ENCODE measurements at places on chromosomes 4 and X.

GRCh38 chrX:134013524-134013923 lies 28.1 kb upstream of the GPC3 start:
- DNase-seq, result no peak

- no peak for DNase-seq
These were observed 832.5 kb upstream of the GRID2 start for GRCh38 chr4:91471280-91471679.

DNA sequence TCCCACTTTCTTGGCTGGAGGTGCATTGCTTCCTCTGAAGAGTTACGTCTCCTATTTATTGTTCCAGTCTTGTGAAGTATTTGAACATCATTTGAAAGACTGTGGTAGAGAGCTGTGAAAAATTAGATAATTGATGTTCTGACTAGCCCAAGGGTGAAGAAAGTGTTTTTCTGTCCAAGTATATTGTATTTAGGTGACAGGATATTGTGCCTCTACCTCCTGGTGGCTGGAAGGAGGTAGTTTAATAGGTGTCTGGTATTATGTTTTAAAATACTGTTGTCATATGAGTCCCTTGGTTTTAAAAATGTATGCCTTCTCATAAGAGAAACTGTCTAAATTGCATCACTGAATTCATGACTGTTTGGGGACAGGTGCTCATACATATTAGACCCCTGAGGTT lies 226.0 kb downstream of the SPRY1 start:
- no peak for DNase-seq

- DNase-seq, result no peak
These were observed 105.6 kb downstream of the AMMECR1 start for GRCh38 chrX:110212299-110212698.

- peak; percentile 60 for DNase-seq
These were observed 9.8 kb downstream of the AKAP17A start for GRCh38 chrX:1601051-1601767.

DNA sequence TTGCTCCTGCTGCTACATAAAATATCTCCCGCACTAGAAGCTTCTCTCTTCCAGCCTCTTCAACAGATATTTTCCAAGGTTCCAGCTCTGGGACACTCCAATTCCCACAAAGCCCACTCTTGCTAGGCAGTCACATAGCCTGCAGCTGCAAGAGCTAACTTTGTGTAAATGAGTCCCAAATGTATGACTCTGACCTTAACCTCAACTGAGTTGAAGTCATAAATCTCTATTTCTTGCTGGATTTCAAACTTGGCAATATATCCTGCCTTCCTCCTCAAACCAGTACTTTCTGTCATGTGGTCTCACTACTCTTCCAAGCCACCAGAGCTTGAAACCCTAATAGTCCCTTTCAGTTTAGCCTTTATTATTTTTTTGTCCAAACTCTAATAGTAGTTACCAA lies 315.4 kb upstream of the GRIA3 start:
- no peak for DNase-seq

DNA sequence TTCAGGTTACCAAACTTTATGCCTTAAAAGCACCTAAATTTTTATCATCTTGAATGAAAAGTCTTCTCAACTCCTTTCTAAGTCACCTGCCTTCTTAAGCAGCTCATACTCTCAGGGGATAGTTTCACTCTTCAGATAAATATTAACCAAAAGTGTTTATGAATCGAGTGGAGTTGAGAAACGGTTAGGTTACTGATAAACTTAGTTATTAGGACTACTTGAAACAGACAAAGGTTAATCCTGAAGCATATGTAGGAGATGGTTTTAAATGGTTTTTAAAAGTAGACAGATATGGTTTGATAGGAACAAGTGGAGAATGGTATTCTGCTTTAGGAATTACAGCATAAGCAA lies 32.8 kb downstream of the CLDN22 start:
- no peak for DNase-seq

DNA sequence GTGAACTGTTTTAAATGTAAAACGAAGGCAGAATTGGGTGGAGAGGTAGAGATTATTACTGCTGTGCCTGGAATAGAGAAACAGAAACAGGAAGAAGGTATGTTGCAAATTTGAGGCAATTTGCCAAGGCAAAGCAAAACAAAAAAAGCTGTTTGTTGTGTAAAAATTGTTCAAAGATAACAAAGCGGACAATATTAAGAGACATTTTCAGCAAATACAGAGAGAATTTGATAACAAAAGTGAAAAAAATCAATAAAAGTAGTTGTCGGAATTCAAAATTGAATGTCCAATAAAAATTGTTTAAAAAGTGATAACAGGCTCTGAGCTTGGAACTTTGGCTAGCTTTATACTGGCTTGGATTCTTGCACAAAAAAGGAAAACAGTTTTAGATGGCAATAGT lies 14.4 kb upstream of the SMS start:
- DNase-seq, result no peak

DNA sequence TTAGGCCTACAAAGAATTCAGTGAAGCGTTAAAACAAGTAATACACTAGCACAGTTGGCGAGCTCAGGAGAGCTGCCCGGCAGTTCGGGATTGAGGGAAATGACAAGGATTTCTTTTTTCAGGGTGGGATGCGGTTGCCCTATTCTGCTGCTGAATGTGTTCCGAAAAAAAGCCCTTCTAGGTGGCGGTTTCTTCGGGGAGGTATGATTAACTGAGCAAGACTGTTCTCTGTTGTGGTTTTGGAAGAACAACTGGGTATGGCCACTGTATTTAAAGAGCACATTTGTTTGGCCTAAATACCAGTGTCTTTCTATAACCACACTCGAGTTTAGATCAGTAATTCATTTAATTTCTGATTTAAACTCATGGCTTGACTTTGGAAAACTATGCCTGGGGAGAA lies 459.7 kb upstream of the FAT1 start:
- DNase-seq, result no peak
